Activated naive CD8-positive, alpha-beta T cell treated with anti-CD3 and anti-CD28 coated beads for 36 hours (primary cell): ENCODE measurements at places on chromosomes 5 and 9.

DNA sequence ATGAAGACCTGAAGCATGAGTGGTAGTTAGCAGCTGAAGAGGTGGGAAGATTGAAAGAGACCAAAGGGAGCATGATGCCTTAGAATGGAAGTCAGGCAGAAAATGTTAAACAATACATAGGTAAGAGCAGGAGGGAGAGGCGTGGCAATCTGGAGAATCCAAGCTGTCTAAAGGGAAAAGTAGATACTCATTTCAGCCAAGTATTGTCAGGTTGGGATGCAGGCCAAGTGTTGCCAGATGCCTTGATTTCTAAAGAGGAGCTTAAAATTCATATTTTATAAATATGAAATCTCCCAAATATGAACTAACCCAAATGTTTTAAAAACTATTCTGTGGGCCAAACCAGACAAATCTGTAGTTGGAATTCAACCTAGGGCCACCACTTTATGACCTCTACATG lies 4.2 kb downstream of the PAM start:
- H3K4me1 ChIP-seq, result peaks cover 62% of the 10 kb centered on the region
- peaks cover under 1% of the 10 kb centered on the region for H3K27me3 ChIP-seq
- H3K4me3 ChIP-seq, result no peak overlapping the region
- H3K27ac ChIP-seq, result peak overlapping the region; percentile 34
- H3K36me3 ChIP-seq, result peaks cover 22% of the 10 kb centered on the region

GRCh38 chr9:127316586-127317323 lies 52.2 kb downstream of the GARNL3 start:
- H3K27me3 ChIP-seq, result peaks cover 23% of the 10 kb centered on the region
- no peak for DNase-seq
- no peak overlapping the region for H3K4me3 ChIP-seq
- no peak overlapping the region for H3K27ac ChIP-seq
- H3K4me1 ChIP-seq, result no peaks in the 10 kb centered on the region

DNA sequence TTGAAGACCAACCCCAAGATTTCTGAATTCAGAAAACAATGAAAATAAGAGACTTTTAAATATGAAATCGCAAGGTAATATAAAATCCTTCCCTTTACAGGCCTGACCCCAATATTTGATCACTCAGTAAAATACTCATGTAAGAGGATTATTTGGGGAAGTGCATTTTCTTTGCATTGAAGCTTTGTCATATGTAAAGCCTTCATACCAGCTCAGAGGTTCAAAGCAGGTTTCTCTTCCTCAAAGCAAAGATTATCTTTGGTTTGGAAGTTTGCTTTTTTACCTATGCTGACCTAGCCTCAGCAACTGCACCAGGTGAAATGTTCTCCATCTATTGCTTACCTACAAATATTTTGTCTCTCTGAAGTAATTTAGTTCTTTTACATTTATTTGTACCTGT lies 106.5 kb upstream of the PARP8 start:
- peaks cover 13% of the 10 kb centered on the region for H3K4me1 ChIP-seq
- DNase-seq, result no peak
- H3K36me3 ChIP-seq, result peaks cover 2% of the 10 kb centered on the region
- H3K27ac ChIP-seq, result no peak overlapping the region
- H3K27me3 ChIP-seq, result no peaks in the 10 kb centered on the region

GRCh38 chr5:151068433-151069197 lies 12.2 kb downstream of the TNIP1 start:
- H3K36me3 ChIP-seq, result peaks cover 44% of the 10 kb centered on the region
- H3K4me3 ChIP-seq, result no peak overlapping the region
- no peaks in the 10 kb centered on the region for H3K27me3 ChIP-seq
- H3K4me1 ChIP-seq, result peaks cover 72% of the 10 kb centered on the region
- peak; percentile 63 for DNase-seq

DNA sequence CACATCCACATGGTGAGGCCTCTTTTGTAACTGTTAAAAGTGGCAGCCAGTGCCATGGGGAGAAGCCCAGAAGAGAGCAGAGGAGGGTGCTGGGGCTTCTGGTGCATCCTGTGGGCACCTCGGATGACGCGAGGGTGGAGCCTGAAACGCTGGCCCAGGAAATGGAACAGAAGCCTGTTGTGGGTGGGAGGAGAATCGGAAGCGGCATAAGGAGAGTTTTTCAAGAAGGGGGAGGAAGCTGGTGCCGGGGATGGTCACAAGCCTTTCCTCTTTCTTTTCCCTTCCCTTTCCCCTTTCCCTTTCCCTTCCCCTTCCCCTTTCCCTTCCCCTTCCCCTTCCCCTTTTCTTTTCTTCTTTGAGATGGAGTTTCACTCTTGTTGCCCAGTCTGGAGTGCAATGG lies 12.9 kb downstream of the ANKRD33B start:
- H3K27me3 ChIP-seq, result no peaks in the 10 kb centered on the region
- H3K4me3 ChIP-seq, result no peak overlapping the region
- peaks cover 6% of the 10 kb centered on the region for H3K36me3 ChIP-seq
- DNase-seq, result no peak

- no peak for DNase-seq
- peak overlapping the region; percentile 69 for H3K27ac ChIP-seq
- H3K36me3 ChIP-seq, result peaks cover 14% of the 10 kb centered on the region
- no peak overlapping the region for H3K4me3 ChIP-seq
These were observed 50.4 kb downstream of the PIK3R1 start for GRCh38 chr5:68265822-68266395.

- H3K4me3 ChIP-seq, result no peak overlapping the region
- H3K4me1 ChIP-seq, result no peaks in the 10 kb centered on the region
- no peak for DNase-seq
- no peak overlapping the region for H3K27ac ChIP-seq
- H3K36me3 ChIP-seq, result no peaks in the 10 kb centered on the region
These were observed 337.5 kb downstream of the CDH9 start for GRCh38 chr5:26700759-26701384.

- H3K27me3 ChIP-seq, result no peaks in the 10 kb centered on the region
- no peak overlapping the region for H3K4me3 ChIP-seq
- DNase-seq, result no peak
- H3K27ac ChIP-seq, result no peak overlapping the region
- no peaks in the 10 kb centered on the region for H3K4me1 ChIP-seq
These were observed 365.9 kb downstream of the NFIB start for GRCh38 chr9:13948037-13948436.

GRCh38 chr9:2041736-2042135 lies 26.6 kb downstream of the SMARCA2 start:
- no peaks in the 10 kb centered on the region for H3K27me3 ChIP-seq
- no peak overlapping the region for H3K4me3 ChIP-seq
- H3K4me1 ChIP-seq, result peaks cover 52% of the 10 kb centered on the region
- peaks cover 62% of the 10 kb centered on the region for H3K36me3 ChIP-seq

- no peaks in the 10 kb centered on the region for H3K4me1 ChIP-seq
- H3K27me3 ChIP-seq, result no peaks in the 10 kb centered on the region
- no peaks in the 10 kb centered on the region for H3K36me3 ChIP-seq
- no peak overlapping the region for H3K27ac ChIP-seq
- H3K4me3 ChIP-seq, result no peak overlapping the region
These were observed 586.6 kb upstream of the TLE4 start for GRCh38 chr9:78985084-78985738.

DNA sequence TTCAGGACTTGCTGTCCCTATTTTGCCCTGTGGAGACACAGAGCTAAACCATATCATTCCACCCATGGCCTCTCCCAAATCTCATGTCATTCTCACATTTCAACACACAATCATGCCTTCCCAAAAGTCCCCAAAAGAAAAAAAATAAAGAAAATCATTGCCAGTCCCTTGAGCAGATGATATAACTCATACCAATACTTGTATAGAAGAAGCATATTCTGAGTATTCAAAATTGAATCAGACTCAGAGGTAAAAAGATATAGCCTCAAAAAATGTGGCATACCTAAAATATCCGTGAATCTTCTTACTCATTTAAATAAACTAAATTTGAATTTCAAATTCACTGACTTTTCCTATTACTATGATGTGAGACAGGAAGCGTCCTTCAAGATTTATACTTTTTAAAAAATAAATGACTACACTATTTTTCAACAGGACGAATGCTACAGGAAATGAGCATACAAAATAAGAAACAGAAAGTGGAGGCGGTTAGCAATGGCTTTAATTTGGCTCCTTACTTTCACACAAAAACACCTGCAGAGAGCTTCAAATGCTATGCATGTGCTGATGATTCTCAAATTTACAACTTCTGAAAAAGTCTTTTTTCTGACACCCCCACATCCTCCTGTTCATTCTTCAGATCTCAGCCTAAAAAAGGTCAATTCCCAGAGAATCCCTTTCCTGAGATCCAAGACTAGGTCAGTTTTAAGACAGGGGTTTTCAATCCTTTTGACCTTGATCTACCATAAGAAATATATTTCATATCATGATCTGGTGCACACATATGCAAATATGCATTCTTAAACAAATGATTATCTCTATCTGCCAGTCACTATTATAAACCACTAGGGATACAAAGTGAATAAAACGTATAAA lies 39.6 kb upstream of the DMXL1 start:
- peak overlapping the region; percentile 88 for H3K27ac ChIP-seq
- H3K4me1 ChIP-seq, result peaks cover 33% of the 10 kb centered on the region
- peaks cover 2% of the 10 kb centered on the region for H3K36me3 ChIP-seq
- H3K27me3 ChIP-seq, result no peaks in the 10 kb centered on the region
